ENCODE measurements at places on chromosomes 2 and 18.

DNA sequence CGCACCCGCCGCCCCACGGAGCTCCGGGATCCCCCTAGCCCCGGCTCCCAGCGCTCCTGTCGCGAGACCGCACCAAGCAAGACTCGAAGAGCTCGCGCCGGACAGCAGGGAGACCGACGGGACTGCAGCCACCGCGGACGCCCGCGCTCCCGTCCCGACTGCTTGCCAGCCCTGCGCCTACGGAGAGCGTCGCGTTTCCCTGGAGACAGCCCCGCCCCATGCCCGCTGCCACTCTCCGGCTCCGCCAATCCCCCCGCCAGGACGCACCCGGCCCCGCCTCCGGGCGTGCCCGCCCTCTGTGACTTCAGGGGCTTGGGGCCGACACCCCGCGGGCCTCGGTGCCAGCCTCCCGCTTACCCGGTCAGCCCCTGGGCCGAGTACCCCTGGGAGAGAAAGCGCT is at the start of gene ANKMY1:
ANKMY1 (minus strand) TSS at position 181 of the 400 bp plus-strand sequence. CDS start 653 bp downstream, outside the sequence.
- peak; percentile 86 for DNase-seq

GRCh38 chr2:58853420-58853819 is 612.3 kb upstream of the FANCL start:
- DNase-seq, result no peak

- DNase-seq, result no peak
These were observed 3.2 kb upstream of the HOXD12 start for GRCh38 chr2:176096243-176096985.

GRCh38 chr2:46506131-46506706 is 26.9 kb downstream of the TMEM247 start:
- no peak for DNase-seq

DNA sequence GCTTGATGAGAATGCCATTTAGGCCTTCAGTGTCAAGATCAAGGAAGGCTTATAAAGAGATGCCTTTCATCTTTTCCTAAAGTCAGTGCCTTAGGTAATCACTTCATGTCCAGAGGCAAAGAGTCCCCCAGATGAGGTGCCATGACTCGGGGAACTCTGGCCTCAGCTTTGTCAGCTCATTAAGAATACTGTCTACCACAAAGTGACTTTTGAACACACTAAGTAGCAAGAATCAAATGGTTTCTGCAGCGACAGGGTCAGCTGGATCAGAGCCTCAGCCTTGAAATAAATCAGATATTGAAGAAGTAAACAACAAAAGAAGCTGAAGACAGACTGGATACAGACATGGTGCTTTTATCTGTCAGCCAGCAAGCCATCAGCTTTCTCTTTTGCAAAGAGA is 120.1 kb upstream of the SLC39A10 start:
- no peak for DNase-seq

DNA sequence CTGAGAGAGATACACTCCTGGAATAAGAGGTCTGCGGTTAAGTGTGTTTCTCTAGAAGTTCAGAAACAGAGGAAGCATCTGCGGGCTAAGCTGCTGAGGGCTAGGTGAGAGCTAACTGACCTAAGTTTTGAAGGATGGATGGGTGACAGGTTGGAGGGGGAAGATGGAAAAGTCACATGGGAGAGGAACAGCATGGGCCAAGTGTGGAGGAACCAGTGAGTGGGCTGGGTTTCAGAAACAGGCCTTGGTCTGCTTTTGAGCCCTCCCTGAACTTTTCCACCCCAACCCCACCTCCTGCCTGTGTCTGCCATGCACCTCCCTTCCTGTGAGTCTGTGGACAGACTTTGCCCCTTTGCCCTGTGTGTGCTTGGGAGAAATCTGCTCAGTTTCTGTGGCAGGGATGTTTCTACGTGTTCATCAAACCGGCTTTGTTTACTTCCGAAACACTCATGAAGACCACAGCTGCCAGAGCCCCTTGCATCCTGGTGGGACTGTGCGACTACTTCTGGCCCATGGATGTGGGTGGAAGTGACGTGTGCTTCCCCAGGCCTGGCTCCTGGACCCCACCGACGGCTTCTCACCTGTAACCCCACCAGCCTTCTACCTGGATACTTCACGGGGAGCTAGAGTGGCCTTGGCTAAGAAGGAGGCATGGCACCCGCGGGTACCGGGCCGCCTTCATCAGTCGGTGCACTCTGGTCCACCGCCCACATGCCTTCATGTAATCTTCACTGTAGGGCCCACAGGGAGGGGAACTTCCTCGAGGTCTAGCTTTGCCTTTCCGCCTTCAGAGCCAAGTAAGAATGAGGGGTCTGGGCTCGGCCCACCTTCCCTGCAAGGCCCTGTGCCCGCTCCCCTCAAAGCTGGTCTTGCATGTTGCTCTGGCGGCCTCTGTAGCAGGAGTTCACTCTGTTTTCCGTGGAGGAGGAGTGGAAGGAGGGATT is 1.4 kb upstream of the HPCAL1 start:
- DNase-seq, result no peak

- DNase-seq, result no peak
These were observed 66.5 kb downstream of the CAB39 start for GRCh38 chr2:230779126-230779525.

DNA sequence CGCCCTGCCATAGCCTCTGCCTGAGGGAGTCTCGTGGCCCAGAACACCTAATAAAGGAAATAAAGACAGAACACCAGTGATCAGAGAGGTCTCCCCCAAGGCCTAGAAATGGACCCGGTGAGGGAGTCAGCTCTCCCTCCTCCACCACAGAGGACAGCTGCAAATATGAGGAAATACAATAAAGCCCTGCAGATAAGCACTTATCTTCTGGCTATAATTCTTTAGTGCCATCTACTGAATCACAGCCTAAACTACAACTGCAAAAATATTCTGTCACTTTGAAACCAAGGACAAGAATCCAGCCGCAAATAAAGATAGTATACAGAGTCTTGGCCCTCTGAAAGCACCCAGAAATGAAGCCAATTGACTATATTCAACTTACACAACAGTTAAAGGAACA is 42.4 kb upstream of the TACR1 start:
- no peak for DNase-seq

DNA sequence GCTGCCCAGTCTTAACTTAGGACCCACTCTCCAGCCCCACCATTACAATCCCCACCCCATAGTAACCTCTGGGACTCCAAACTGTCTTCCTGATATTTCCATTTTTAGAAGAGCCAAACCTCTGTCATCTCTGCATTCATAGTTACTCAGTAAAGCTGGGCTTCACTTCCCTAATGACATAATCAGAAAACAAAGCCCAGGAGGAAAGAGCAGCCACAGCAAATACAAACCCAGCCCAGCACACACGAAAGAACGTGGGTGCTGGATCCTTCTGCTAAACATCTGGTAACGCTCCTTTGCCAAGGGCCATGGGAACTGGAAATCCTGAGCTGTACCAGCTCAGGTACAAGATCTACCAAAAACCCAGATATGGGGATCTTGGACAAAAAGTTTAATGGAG is 36.8 kb upstream of the RIOK3 start:
- no peak for DNase-seq

- DNase-seq, result no peak
These were observed 110.7 kb downstream of the RND3 start for GRCh38 chr2:150376553-150377335.

DNA sequence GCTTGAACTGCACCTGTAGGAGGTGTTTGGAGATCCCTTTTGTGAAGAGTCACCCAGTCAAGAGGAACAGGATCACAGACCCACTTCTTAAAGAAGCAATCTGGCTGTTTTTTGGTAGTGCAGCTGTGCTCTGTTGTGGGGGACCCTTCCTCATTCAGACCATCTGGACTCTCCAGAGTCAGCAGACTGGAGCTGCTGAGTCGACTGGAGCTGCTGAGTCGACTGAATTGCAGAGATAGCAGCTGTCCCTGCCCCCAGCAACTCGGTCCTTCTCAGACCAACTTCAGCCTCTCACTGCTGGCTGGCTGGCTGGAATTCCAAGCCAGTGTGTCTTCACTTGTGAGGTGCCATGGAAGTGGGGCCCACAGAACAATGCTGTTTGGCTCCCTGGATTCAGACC is 56.8 kb downstream of the GTF3C3 start:
- no peak for DNase-seq

- DNase-seq, result no peak
These were observed 95.5 kb upstream of the STK17B start for GRCh38 chr2:196266855-196267254.

GRCh38 chr2:230737791-230738226 is 25.2 kb downstream of the CAB39 start:
- no peak for DNase-seq

GRCh38 chr2:149768320-149768799 is 180.8 kb upstream of the MMADHC start:
- DNase-seq, result no peak

DNA sequence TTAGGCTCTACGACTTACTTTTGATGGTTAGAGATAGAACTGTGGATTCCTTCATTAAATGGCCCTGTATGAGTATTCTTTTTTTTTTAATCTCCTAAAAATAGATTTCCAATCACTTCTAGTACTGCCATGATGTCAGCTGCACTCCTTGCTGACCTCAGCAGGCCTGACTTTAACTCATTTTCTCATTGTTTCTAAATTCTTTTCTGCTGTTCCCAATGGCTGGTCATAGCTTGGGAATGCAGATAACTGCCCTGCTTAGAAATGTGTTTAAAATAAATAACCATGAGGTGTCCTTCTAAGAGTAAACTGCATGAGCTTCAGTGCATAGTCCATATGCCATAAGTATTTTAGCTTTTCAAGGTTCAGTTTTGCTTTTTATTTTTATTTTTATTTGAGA is 15.7 kb downstream of the CCDC85A start:
- DNase-seq, result no peak

GRCh38 chr2:45433363-45433762 is 177.7 kb downstream of the SRBD1 start:
- DNase-seq, result no peak

DNA sequence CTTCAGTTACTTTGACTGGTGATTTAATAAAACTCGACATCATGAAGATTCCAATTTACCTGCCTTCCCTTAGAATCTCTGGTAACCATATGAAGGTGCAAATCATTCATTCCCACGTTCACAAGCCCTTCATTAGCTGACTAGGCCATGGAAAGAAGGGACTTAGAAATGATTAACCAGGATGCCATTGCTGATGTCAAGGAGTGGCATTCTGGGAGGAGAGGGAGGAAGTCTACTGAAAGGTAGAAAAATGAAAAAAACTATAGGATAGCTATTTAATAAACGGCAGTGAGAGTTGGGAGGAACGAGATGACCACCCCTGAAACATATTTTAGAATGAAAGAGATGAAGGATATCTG is 1.4 kb downstream of the ATIC start:
- no peak for DNase-seq

DNA sequence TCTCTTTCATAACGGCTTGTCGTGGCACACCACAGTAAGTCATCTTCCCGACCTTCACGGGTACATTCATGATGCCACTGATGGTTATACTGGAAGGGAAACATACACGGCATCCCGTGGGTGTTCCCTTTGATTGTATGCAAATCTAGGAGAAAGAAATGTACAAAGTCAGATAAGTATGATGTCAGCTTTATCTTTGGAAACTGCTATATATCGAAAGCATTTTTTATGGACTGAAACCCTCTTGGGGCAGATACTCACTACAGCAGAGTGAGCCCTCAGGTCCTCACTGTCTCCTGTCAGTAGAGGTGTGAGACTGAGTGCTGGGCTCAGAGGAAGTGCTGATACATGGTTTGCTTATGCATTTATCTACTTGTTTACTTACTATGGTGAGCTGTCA is 20.4 kb downstream of the PLA2R1 start:
- DNase-seq, result no peak

GRCh38 chr2:142515493-142515892 is 362.0 kb upstream of the KYNU start:
- no peak for DNase-seq

GRCh38 chr2:58046585-58047372 is at the start of gene VRK2:
VRK2 (plus strand) TSS chr2:58046806; CDS start chr2:58048832, 2,026 bp downstream.
- peak; percentile 90 for DNase-seq

- no peak for DNase-seq
These were observed 426.0 kb upstream of the CRIM1 start for GRCh38 chr2:35929551-35929950.

DNA sequence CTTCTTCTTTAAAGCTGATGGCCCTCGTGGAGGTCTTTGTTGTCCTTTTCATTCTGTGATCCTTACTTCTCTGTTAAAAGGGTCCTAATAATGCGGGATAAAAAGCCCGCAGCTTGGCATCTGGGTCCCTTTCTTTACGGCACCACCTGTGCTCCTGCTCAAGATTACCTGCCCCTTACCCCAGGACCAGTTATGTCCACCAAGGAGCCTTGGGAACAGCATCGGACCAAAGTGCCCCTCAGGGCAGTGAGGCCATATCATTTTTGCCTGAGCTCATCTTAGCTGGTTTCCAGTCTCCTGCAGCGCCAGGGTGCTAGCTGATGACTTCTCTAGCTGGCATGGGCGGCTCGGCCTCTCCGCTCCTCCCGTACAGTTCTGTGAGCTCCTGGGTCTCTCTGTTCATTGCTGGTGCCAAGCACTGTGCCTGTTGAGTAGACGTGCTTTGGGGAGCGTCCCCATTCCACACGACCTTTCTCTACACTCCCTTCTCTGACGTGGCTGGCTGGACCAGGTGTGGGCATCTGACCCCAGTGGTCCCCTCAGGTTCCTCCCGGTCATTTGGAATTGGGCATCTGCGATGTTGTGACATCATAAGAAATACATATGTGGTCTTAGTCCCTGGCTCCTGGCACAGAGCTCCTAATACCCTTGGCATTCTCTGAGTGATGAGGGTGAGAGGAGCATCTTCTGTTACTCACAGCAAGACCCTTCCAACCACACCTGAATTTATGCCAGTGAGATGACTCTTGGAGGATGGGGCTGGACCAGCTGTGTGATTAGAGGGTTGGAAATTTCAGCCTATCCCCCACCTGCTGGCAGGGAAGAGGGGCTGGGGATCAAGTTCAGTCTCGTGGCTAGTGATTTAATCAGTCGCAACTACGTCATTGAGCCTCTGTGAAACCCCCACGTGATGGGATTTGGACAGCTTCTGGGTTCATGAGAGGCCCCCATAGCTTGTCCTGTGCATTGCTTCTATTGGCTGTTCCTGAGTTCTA is 134.2 kb upstream of the HS6ST1 start:
- DNase-seq, result no peak

DNA sequence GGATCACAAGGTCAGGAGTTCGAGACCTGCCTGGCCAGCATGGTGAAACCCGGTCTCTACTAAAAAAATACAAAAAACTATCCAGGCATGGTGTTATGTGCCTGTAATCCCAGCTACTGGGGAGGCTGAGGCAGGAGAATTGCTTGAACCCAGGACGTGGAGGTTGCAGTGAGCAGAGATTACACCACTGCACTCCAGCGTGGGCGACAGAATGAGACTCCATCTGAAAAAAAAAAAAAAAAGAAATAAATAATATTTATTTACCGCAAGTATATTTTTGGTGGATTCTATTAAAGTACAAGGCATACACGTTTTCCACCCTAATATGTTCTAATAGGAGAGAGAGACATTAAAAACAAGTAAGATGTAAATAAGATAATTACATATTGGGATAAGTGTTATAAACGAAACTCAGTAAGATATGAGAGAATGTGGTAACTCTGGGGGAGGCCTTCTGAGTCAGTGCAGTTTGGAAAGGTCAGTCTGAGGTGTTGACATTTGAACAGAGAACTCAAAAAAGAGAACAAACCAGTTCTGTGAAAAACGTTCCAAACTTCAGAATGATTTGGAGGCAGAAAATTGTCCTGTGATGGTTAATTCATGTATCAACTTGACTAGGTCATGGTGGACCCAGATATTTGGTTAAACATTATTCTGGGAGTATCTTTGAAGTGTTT is 8.8 kb upstream of the POLI start:
- DNase-seq, result peak; percentile 50

GRCh38 chr2:109285244-109285651 is 156.2 kb downstream of the SH3RF3 start:
- no peak for DNase-seq

- DNase-seq, result peak; percentile 62
These were observed 480 bp downstream of the DSEL start for GRCh38 chr18:67515942-67516538.

All from GM10248 (cell line).